ENCODE measurements at places on chromosomes 7 and 10. TPM values are rescaled to one million over a fixed set of nuclear protein-coding genes. Genes with fewer than 3 reads are reported as not detected.

- DNase-seq = no peak
- no peaks in the 10 kb centered on the region for H3K27me3 ChIP-seq
- no peaks in the 10 kb centered on the region for H3K4me1 ChIP-seq
- no peak overlapping the region for H3K4me3 ChIP-seq
Measured at GRCh38 chr10:115857856-115858255, 415.1 kb downstream of the GFRA1 start.

GRCh38 chr7:117630907-117631564, 151.2 kb downstream of the CFTR start:
- no peak overlapping the region for H3K27ac ChIP-seq
- H3K4me1 ChIP-seq = no peaks in the 10 kb centered on the region
- H3K27me3 ChIP-seq = no peaks in the 10 kb centered on the region
- no peak for DNase-seq
- no peak overlapping the region for H3K4me3 ChIP-seq

GRCh38 chr10:30412901-30413300, 21.1 kb upstream of the MAP3K8 start:
- no peak for DNase-seq
- H3K4me3 ChIP-seq = no peak overlapping the region
- H3K4me1 ChIP-seq = no peaks in the 10 kb centered on the region
- no peak overlapping the region for H3K27ac ChIP-seq
- H3K36me3 ChIP-seq = no peaks in the 10 kb centered on the region
- no peaks in the 10 kb centered on the region for H3K27me3 ChIP-seq

DNA sequence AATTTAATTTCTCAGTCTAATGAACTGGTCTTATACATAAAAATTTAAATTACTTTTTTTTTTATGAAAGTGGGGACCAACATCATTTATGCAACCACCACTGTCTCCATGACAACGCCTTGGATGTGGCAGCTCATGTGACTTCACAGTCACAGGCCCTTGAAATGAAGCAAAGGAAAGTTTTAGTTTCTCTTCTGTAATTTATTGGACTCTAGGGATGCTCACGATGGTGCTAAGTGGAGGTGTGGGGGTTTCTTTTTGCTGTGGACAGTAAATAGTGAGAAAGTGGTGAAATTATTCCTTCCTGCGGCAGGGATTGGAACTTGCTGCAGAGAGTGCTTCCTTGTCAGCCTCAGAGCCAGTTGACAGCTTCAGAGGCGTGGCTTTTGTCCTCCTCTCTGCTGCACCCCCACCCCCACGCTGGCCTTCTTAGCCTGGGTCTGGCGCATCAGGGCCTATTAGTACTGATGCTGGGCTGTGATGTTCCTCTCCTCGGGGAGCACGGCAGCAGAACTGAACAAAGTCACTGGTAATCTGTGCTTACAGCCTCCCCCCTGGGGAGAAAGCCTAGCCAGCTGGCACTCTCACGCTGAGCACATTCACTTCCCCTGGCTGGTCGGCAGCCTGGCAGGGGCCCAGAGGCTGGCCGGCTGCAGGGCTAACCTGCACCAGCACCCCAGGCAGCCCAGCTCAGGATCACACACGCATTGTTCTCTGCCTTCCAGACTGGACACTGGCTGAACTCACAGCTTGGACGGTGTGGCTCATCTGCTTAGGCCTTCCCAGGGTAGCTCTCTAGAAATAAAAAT, 517.5 kb upstream of the GALNT17 start:
- no peak for DNase-seq
- H3K4me3 ChIP-seq = no peak overlapping the region
- H3K27me3 ChIP-seq = no peaks in the 10 kb centered on the region

UNCX gene
- polyA plus RNA-seq = not detected

COL17A1 gene
- polyA plus RNA-seq = not detected

FAM221A gene
- polyA plus RNA-seq = 4.8 TPM

EPO gene
- not detected for polyA plus RNA-seq

GRCh38 chr7:112416127-112416526, 34.1 kb upstream of the IFRD1 start:
- no peaks in the 10 kb centered on the region for H3K4me1 ChIP-seq
- H3K36me3 ChIP-seq = no peaks in the 10 kb centered on the region
- DNase-seq = no peak
- H3K27me3 ChIP-seq = no peaks in the 10 kb centered on the region

IFRD1 gene
- 25.2 TPM for polyA plus RNA-seq

AGBL3 gene
- 0.51 TPM for polyA plus RNA-seq

DNA sequence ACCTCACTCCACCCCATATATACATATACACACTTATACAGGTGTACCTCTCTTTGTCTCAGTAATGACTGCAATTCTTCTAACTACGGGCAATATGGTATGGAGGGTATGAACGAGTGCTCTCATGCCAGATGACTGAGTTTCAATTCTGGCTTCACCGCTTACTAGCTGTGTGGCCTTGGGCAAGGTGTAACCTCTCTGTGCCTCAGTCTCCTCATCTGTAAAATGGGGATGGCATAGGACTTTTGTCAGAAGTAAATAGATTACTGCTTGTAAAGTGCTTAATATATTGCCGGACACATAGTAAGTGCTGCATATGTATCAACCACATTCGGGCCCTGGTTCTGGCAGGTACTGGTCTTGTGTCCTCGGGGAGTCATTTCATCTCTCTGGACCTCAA, 60.1 kb upstream of the IFRD1 start:
- H3K4me1 ChIP-seq = no peaks in the 10 kb centered on the region
- no peaks in the 10 kb centered on the region for H3K36me3 ChIP-seq
- no peak for DNase-seq
- no peaks in the 10 kb centered on the region for H3K27me3 ChIP-seq

DNA sequence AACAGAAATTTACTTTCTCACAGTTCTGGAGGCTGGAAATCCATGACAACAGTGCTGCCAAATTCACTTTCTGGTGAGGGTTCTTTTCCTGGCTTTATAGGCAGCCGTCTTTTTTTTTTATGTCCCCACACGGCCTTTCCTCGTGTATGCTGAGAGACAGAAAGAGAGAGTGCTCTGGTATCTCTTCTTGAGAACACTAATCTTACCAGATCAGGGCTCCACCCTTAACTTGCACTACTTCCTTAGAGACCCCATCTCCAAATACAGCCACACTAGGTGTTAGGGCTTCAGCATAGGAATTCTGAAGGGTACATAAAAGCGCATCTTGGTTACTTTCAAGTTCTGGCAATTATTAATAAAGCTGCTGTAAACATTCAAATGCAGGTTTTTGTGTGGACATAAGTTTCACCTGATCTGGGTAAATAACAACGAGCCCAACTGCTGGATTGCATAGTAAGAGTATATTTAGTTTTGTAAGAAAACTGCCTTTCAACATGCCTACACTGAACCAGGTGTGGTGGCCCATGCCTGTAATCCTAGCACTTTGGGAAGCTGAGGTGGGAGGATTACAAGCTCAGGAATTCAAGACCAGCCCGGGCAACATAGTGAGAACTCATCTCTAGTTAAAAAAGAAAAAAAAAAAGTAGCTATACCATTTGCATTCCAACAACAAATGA, 8.2 kb upstream of the C1GALT1 start:
- no peaks in the 10 kb centered on the region for H3K27me3 ChIP-seq
- no peaks in the 10 kb centered on the region for H3K36me3 ChIP-seq
- no peak overlapping the region for H3K4me3 ChIP-seq

ATOH7 gene
- not detected for polyA plus RNA-seq

TRIM74 gene
- 0.31 TPM for polyA plus RNA-seq

DNA sequence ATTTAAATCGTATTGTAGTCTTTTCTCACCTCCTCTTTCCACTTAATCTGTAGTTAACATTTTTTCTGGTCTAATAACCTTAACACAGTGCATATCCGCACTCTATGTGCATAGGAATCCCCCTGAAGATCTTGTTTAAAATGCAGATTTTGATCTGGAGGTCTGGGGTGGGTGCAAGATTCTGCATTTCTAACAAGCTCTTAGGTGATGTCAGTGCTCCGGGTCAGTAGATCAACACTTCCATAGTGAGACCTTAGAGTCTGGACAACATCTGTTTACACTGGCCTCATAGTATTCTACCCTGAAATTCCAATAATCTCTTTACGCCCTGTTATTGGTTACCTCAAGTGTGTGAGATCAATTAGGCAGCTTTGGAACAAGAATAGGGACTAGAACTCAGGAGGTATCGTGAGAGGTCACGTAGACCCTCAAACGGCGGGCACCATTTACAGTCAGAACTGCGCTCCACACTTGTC, 434 bp upstream of the PLEKHA8 start:
- DNase-seq = no peak
- peak overlapping the region; percentile 79 for H3K4me3 ChIP-seq
- H3K27ac ChIP-seq = peak overlapping the region; percentile 69
- no peaks in the 10 kb centered on the region for H3K36me3 ChIP-seq
- peaks cover 20% of the 10 kb centered on the region for H3K4me1 ChIP-seq
- H3K27me3 ChIP-seq = no peaks in the 10 kb centered on the region

GRCh38 chr10:12974491-12975199, 26.9 kb downstream of the CCDC3 start:
- no peaks in the 10 kb centered on the region for H3K4me1 ChIP-seq
- no peaks in the 10 kb centered on the region for H3K27me3 ChIP-seq
- no peak overlapping the region for H3K27ac ChIP-seq
- DNase-seq = no peak
- no peak overlapping the region for H3K4me3 ChIP-seq

DNA sequence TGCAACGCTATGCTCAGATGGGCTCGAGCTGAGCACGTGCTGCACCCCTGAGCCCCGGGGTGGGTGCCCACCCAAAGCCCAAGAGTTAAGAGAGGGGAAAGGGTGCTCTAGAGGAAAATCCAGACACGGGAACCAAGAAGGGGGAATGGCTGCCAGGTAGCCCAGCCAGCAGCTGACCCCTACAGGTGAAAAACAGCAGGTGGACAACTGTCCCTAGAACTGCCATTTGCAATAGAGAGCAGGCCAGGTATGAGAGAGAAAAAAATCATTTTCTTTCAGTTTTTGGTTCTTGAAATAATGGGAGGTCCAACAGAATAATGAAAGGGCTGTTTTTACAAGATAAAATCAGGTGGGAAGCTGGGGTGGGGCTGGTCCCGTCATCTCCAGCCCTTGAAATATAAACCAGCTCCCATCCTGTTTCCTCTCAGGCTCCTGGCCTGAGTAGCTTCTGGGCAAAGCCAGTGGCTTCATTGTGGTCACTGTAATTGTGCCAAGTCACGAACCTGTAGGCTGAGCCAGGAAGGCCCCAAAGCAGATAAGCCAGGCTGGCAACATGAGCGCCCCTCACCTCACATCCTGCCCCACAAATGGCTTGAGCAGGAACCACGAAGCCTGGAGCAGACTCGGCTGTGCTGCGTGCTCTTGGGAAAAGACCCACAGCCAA, 257.8 kb downstream of the SNX10 start:
- H3K27me3 ChIP-seq = no peaks in the 10 kb centered on the region
- no peak overlapping the region for H3K4me3 ChIP-seq
- H3K36me3 ChIP-seq = no peaks in the 10 kb centered on the region

DNA sequence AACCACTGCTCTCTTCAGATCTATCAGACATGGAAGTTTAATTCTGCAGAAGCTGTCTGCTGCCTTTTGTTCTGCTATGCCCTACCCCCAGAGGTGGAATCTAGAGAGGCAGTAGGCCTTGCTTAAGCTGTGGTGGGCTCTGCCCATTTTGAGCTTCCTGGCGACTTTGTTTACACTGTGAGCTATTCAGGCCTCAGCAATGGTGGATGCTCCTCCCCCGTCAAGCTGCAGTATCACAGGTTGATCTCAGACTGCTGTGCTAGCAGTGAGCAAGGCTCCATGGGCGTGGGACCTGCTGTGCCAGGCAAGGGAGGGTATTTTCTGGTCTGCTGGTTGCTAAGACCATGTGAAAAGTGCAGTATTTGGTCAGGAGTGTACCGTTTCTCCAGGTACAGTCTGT, 45.1 kb upstream of the CDK14 start:
- H3K4me1 ChIP-seq = no peaks in the 10 kb centered on the region
- H3K4me3 ChIP-seq = no peak overlapping the region
- DNase-seq = no peak
- no peaks in the 10 kb centered on the region for H3K36me3 ChIP-seq
- H3K27me3 ChIP-seq = no peaks in the 10 kb centered on the region

DNA sequence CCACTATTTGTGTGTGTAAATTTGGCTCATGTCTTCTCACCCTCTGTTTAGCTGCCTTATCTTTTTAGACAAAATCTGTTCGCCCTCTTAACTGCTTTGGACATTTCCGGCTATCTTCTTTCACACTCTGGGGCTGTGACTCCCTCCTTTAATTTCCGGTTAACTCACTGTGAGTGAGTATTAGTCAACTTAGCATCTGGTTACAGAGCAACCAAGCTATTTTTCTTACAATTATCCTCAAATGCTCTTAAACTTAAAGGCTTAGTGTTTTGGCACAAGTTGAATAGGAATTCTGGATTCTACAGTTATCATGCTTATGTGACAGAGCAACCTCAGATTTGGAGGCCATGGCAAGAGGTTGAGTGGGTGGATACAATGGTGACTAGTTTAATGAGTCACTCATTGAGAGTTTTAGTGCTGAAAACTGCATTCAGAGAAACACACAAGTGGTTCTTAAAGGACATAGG, 177.6 kb upstream of the SEMA3A start:
- no peaks in the 10 kb centered on the region for H3K36me3 ChIP-seq
- DNase-seq = no peak
- H3K27me3 ChIP-seq = no peaks in the 10 kb centered on the region
- H3K27ac ChIP-seq = no peak overlapping the region
- H3K4me3 ChIP-seq = no peak overlapping the region
- no peaks in the 10 kb centered on the region for H3K4me1 ChIP-seq

DNA sequence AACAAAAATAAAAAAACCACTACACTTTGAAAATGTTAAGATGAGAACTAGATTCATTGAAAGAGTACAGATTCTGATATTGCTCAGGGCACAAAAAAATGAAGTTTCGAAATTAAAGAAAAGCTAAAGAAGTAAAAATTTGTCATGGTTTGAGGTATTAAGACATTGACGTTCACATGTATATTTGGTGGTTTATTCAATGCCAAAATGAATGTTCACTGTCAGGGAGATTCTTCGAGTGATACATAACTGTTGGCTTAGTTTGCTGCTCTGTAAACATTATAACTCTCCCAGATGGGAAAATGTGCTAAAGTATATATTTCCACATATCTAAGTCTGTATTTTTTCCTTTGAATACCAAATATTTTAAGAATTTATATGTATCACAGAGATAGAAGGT, 345.0 kb downstream of the SEMA3D start:
- no peak for DNase-seq
- H3K4me1 ChIP-seq = no peaks in the 10 kb centered on the region
- no peaks in the 10 kb centered on the region for H3K27me3 ChIP-seq
- no peak overlapping the region for H3K4me3 ChIP-seq
- no peaks in the 10 kb centered on the region for H3K36me3 ChIP-seq
- H3K27ac ChIP-seq = no peak overlapping the region

DNA sequence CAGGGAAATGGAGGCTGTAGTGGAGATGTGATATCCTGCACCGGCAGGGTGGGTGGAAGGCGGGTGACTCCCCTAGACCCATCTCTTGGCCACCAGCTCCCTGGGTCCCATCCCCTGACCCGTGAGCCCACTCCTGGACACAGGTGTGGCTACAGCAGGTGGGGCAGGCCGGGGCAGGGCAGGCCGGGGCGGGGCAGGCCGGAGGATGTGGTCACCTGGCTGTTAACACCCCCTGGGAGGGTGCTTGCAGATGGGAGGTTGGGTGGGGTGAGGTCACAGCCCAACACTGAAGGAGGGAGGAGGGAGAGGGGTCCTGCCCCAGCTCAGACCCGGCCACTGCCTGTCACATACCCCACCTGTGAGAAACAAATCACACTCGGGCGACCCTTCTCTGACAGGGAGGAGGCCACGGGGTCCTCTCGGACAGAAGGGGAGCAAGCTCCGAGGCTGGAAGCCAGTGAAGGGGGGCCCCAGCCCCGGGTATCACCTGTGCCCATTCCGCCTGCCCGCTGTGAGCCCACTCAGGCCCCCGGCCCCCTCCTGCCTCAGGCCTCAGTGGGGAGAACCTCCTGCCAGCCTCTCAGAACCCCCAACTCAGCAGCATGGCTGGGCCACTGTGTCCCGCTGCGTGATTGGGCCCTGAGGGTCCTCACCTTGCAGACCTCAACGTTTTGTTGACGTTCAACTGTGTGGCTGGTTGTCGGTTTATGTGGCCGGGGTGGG, 74.0 kb downstream of the MICALL2 start:
- no peaks in the 10 kb centered on the region for H3K4me1 ChIP-seq
- H3K4me3 ChIP-seq = no peak overlapping the region
- no peak overlapping the region for H3K27ac ChIP-seq
- DNase-seq = no peak
